ENCODE measurements at places on chromosomes 12 and 14.

DNA sequence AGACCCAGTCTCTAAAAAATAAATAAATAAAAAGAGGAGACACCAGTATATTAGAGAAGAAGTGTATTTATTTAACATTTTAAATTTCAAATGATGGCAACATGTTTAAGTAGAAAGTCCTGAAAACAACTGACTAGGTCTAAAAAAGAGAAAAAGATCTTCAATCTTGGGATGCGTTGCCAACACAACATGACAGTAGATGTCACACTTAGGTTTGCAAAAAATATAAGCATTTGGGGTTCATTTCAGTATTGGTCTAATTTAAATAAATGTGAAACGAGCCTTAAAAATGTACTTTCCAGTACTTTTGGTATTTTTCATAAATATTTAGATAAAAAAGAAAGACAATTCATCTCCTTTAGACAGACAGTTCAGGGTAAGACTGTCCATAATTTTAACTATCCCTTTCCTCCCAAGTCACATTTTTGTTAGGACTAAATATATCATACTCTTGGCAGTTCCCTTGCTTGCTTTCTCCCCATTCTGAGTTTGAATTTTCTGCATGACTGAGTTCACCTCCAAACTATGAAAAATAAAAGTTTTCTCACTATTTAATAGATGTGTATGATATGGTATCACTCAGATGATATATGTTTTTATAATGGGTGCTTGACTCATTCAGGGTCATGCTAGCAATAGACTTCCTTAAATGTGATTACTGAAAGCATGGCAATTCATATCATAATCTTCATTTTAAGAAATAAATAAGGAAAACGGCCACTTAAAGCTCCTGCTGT lies 4.3 kb downstream of the C14orf93 start:
- no peak for DNase-seq

GRCh38 chr12:16670456-16671050 lies 64.6 kb upstream of the LMO3 start:
- no peak for DNase-seq

DNA sequence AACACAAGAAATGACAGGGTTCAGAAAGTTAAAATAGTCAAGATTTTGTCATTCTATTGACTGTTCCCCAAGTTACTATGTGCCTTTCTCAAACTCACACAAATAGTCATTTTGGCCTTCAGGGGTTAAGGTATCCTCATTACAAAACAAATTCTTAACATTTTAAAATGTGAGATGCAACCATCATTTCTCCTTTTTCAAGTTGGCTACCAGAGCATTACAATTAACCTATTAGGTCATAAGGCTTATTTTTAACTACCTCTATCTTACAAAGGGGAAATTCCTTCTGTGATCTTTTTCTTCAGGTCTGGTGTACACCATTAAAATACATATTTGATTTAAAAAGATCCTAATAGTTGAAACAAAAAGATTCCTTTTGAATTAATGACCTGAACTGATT lies 61.2 kb downstream of the SLC38A1 start:
- DNase-seq = no peak

- DNase-seq = no peak
Measured at GRCh38 chr12:3535431-3535841, 44.4 kb downstream of the PRMT8 start.

DNA sequence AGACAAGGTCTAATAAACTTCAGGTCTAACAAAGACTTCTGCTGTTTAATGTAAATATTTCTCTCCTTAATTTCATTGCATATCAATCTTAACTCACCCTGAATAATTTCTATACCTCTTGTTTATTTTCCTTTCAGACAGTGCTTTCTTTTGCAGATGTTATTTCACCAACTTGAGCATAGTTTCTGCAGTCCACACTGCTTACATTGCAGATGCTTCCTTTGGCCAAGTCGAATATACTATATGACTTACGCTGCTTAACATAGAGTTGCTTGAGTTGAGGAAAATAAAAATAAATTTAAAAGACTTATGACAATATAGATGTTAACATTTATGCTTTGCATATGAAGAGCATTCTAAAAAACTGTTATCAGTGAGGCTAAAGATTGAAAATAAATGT lies 217.7 kb downstream of the PTPRO start:
- DNase-seq = no peak
